ENCODE measurements at places on chromosomes 4 and X. TPM values are rescaled to one million over a fixed set of nuclear protein-coding genes. Genes with fewer than 3 reads are reported as not detected.

AADAT gene
- 6.0 TPM for total RNA-seq

STK32B gene
- total RNA-seq, result 7.0 TPM

WDFY3 gene
- 74.9 TPM for total RNA-seq

CDX4 gene
- total RNA-seq, result not detected

ARSH gene
- total RNA-seq, result not detected

Data from umbilical cord (tissue), 2 donors.